ENCODE measurements at places on chromosomes 11 and 22.

GRCh38 chr11:95412074-95412473 lies 181.1 kb upstream of the SESN3 start:
- no peak for DNase-seq

DNA sequence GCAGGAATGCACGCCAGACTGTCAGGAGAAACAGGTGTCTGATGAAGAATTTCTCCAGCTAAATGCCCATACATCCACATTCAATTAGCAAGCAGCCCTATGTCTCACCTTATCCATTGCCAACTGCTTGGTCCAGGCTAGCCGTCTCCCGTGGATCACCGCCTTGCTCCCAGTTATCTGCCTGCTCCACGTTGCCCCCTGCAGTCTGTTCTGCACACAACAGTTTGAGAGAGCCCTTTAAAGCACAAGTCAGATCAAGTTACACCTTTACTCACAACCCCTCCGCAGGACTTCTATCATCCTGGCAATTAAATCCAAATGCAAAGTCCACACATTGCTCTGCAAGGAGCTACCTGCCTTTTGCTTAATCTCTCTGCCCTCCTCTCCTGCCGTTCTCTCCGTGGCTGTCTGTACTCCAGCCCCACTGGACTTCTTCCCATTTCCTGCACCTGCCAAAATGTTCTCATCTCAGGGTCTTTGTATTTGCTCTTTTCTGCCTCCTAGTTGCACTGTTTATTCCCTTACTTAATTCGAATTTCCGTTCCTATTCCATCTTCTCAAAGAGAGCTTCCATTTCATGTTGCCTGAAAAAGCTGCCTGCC lies 185.3 kb upstream of the LARGE1 start:
- DNase-seq, result no peak

DNA sequence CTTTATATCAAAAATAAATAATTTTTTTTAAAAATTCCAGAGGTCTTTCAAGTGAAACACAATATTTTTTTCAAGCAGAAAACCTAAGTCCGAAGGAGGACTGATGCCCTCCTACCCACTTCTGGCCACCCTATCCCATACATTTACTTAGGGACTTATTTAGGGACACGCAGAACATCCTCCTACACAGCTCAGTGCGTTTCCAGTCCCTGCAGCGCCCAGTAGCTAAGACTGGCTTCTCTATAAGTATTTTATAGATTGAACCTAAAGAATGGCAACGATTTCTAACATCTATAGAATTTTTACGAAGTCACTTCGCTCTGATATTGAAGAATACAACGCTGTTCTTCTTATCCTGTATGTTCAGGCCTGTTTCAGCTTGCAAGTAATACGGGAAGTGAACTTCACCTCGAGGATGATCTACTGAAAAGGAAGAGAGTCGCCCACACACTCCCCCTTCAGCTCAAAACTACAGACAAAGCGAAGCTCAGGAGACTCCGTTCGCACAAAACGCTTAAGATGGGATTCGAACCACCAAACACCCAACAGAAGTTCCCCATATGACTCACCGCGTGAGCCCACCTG lies 328 bp downstream of the CHEK2 start:
- no peak for DNase-seq

- DNase-seq, result no peak
These were observed 36.3 kb upstream of the TMEM45B start for GRCh38 chr11:129779342-129779741.

DNA sequence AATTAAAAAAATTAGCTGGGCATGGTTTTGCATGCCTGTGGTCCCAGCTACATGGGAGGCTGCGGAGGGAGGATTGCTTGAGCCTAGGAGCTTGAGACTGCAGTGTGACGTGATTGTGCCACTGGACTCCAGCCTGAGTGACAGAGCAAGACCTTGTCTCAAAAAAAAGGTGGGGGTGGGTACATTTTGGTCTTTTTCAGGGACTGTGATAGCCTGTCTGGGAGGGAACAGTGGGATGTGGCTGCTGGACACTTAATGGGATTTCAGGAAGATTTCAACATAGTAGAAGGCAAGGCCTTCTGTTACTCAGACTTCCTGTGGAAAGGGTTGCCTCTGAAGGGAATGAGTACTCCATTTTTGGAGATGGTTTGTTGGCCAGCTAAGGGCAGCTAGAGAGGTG lies 40.6 kb downstream of the RELT start:
- DNase-seq, result no peak

DNA sequence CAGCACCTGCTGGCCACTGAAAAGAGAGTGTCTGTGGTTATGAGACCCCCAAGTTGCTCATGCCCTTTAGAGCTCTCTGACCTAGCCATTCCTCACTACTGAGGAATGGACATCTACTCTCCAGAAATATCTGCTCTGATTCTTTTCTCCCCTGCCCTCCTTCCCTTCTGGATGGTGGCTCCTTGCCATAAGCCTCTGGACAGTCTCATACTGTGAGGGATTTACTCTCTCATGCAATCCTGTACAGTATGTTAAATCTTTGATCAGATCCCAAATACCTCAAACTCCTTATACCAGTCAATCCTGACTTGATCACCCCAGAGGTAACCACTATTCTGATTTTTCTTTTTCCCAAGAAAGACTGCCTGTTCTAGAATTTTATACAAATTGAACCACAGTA lies 80.7 kb downstream of the ARHGAP20 start:
- no peak for DNase-seq

DNA sequence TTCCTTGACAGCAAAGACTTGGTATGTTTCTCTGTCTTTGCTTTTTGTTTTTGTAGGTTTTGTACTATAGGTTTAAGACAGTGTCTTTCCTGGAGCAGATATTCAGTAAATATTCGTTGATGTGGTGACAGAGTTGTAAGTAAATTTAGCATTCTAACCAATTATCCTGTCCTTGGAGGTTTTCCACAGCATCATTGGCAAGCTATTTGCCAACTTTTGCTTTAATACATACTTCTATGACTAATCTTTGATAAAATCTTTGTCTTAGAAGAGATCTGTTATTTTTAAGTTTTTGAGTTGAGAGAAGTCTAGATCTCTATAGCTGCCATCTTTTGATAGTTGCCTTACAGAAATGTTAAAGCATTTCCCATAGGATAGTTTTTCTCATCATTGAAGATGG lies 3.8 kb downstream of the USP47 start:
- no peak for DNase-seq

DNA sequence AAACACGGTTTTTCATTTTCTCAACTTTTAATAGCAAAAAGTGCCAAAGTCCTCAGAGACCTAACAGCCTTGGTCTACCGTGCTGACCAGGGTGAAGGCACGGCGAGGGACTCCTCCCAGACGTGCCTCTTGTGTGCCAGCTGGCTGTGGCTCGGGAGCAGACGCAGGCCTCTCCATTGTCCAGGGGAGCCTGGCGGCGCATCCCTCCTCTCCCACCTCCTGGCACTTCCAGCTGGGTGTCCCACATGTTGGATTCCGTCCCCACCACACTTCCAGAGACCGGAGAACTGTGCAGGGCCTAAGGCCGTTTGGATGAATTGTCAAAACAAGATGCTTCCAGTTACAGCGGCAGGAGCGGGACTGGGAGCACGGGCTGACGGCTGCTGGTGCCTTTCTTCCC lies 11.6 kb downstream of the CDPF1 start:
- no peak for DNase-seq

DNA sequence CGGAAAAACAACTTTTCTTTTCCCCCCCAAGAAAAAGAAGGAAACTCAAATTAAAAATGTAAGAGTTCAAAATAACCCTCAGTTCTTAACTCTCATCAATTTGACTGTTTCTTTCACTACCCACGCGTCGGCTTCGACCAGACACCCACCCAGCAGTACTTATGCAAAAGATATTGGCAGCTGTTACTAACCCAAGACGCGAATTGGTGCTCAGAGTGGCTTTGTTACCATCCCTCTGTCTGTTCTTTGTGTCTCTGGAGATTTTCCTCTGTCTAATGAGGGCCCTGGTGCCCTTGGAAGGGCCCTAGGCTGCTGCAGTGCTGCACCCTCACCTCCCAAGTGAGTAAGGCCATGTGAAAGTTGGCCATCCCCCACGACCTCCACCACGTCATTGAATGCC lies 180.5 kb upstream of the NECTIN1 start:
- no peak for DNase-seq

- DNase-seq, result no peak
These were observed 133.7 kb downstream of the CTTN start for GRCh38 chr11:70532066-70532440.

- no peak for DNase-seq
These were observed 1374.2 kb downstream of the FAM181B start for GRCh38 chr11:81359476-81359875.

DNA sequence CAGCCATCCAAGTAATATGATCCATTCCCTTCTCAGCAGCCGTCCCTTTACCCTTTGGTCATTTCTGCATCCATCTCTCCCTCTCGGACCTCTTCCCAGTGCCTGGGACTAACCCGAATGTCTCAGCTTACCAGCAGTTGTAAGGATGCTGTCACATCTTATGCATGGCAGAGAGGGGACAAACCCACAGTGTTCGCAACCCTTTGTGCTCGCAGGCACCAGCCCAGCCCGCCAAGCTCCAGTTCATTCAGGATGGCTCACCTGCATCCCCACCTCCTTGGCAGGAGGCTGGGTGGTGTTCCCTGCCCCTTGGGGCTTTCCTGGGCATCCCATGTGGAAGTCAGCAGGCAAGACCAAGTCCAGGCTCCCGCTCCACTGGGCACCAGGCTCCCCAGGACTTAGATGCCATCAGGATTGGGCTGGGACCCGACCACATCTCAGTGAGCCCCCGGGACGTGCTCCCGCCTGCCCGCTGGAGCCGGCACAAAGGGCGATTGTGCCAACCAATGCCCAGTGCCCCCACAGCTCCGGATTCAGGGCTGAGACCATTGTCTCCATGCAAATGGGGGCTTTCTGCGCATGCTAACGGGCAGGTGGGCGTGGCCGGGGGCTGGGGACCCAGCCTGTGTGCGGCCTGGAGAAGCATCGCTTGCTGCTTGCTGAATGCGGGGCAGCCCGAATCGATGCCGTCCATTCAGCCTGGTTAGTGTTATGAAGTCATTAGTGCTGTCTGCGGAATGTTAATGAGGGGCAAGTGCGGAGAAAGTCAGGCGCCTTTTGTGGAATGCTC lies 108.6 kb downstream of the KCNQ1OT1 start:
- DNase-seq, result no peak

DNA sequence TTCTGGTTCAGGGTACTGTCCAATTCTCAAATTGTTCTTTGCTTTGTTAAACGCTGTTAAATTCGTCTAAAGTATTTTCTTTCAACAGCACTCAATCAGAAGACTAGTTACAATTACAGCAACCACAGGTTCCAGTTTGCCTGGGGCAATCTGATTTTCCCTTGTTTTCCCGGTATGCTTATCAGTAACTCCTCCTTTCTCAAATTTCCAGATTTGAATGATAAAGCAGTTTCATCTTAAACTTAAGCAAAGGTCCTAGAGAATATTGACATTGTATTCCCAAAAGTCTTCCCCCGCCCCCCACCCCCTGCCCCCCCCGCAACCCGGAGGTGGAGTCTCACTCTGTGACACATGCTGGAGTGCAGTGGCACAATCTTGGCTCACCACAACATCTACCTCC lies 10.5 kb upstream of the USP28 start:
- DNase-seq, result no peak

GRCh38 chr22:41917903-41918791 lies 3.3 kb upstream of the SHISA8 start:
- DNase-seq, result no peak

DNA sequence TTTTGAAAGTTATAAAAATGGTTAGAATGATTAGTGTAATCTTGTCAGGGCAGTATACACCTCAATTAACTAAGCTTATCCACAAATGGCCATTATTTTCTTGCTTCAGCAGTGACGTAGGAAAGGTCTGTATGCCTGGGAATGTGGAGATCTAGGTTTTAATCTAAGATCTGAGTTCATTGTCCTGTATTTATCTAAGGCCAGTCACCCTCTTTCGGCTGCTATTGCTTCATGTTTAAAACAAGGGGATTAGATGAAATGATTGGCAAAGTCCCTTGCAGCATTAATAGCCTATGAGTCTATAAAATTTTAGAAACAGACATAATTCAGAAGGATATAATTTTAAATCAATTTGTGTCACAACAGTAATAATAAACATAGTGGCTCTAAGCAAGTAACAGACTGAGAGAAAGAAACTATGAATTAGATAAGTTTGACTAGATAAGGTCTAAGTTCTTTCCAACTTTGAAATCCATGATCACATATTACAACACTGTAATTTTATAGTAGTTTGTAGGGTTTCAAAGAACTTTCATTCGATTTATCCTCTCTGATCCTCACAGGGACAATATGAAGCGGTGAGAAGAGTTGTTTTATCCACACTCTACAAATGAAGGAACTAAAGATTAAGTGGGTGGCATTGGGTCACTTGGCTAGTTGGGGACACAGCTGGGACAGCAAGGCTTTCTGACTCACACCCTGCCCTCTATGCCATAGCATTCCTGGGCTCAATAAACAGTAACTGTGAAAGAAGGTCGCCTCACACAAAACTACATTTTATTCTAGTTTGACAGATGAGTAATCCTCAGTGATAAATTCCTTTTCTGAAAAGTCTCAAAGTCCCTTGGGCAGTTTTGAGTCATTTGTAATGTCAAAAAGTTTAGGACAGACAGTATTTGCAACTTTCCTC lies 60.6 kb upstream of the RDX start:
- DNase-seq, result no peak

GRCh38 chr11:7501894-7502293 lies 11.9 kb upstream of the PPFIBP2 start:
- DNase-seq, result no peak

DNA sequence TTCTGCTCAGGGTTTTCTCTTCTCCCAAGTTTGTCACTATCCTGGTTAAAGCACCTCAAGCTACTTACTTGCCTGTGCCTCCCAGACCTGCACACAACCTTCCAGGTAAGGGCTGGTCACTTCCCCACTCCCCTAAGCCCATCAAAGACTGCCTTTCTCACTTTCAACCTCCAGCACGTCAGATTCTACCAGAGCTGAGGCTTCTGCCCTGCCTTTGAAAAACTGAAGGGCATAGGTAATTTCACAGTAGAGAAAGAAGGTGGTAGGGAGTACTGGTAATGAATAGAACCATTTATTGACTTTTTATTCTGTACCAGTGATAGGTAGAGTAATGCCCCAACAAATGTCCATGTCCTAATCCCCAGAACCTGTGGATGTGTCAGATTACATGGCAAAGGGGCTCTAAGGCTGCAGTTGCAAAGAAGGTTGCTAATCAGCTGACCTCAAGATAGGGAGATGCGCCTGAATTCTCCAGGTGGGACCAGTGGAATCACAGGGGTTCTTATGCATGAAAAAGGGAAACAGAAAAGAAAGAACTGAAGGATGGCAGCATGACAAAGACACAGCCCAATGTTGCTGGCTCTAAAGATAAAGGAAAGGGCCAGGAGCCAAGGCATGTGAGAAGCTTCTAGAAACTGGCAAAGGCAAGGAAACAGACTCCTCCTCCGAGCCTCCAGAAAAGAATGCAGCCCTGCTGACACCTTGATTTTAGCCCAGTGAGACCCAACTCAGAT lies 89.0 kb downstream of the SLC1A2 start:
- DNase-seq, result no peak

- DNase-seq, result no peak
These were observed 16.9 kb upstream of the CLMP start for GRCh38 chr11:123211981-123212380.

DNA sequence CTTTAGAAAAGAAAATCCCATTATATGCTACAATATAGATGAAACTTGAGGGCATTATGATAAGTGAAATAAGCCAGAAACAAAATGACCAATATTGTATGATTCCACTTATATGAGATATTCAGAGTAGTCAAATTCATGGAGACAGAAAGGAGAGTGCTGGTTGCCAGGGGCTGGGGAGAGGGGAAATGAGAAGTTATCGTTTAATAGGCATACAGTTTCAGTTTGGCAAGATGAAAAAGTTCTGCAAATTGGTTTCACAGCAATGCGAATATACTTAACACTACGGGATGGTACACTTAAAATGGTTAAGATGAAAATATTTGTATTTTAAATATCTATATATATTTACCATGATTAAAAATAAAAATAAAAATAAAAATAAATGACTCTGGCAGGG lies 31.1 kb upstream of the RDX start:
- DNase-seq, result no peak

All from central memory CD4-positive, alpha-beta T cell (primary cell).